Thymus (tissue), 14 donors: ENCODE measurements at places on chromosomes 16 and 17. TPM values are rescaled to one million over a fixed set of nuclear protein-coding genes. Genes with fewer than 3 reads are reported as not detected.

DNA sequence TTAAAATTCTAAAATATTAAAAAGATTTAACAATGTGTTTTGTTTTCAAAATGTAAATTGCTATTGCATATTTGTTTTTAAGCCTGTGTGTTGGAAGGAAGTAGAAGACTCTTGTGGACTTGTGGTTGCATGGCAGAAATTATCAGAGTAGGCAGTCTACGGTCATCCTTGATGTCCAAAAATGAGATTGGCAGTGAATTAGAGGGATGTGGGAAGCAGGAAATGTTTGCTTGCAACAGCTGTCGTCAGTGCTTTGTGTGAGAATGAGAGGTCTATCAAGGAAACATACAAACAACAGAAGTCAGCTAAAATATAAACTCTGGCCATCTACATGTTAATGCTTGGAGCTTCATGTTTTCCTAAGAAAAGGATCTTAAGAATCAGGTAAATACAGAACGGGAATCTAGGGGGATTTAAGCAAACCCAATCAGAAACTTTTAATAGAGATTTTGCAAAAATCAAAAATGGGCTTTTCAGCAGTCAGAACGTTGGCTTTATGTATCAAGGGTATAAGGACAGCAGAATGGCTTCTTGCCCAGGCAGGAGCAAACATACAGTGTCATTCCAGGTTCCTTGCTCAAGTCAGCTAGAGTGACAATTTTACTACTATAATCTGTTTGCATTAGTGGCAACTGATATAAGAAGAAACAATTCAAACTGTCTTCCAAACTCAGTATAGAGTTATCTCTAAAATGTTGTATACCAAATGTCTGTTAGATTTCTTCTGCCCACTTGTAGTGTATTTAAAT lies 196.7 kb downstream of the CYB561 start:
- H3K4me3 ChIP-seq = no peak overlapping the region
- no peaks in the 10 kb centered on the region for H3K36me3 ChIP-seq
- H3K4me1 ChIP-seq = no peaks in the 10 kb centered on the region
- no peaks in the 10 kb centered on the region for H3K27me3 ChIP-seq
- no peak overlapping the region for H3K27ac ChIP-seq

DNA sequence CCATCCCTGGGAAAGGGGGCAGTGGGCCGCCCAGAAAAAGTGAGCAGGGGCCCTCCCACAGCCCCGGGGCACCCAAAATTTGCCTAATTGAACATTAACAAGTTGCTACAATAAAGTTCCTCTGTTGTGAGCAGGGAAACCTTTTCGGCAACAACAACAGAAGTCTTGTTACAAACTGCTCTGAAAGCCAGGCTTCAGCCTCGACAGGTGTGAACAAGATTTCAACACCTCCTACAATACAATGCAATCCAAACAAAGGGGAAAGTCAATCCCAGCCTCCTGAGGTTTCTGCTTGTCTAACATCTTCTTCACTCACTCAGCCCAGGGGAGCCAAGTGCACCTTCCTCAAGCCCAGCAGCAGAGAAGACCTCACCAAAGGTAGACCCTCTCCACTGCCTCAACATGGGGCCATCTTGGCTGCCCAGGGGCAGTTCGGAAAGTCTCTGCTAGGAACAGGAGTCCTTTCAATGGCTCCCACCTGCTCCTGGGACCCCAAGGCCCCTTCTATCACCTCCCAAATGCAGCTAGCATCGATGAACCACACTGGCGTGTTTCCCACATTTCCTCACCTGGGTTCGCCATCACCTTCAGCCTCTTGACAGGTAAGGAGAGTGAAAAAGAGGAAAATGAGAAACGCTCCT lies 19.1 kb downstream of the ZFHX3 start:
- DNase-seq = no peak
- H3K27ac ChIP-seq = no peak overlapping the region
- peaks cover 20% of the 10 kb centered on the region for H3K4me1 ChIP-seq

The KCNAB3 gene
- 1.2 TPM for total RNA-seq

DNA sequence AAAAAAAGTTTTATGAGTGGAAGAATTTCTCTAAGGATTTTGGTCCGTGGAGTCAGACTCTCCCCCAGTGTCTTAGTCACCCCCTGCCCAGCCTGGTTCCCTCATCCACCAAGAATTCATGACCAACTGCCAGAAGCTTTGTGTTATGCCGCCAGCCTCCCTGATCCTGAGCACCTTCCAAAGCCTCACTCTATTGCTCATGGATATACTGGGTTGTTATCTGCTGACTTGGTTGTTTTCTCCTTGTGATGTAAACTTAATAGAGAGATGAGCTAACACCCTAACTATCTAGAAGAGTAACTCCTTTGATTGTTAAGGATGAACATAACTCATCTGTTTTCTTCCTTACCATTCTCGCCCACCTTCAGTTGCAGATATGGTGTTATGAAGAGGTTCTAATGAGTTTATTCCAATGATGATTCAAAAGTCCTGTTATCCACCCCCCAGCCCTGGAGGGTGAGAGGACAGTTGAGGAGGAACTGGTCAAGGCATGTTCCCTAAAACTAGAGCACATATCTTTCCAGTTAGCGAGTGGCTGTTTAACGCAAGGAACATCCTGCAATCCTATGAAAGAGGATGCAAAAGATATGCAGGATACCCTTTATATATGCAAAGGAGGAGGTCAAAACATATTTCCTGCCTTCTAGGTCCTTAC lies 1.5 kb upstream of the PSMD3 start:
- peaks cover 14% of the 10 kb centered on the region for H3K4me1 ChIP-seq
- no peak overlapping the region for H3K4me3 ChIP-seq
- H3K27me3 ChIP-seq = no peaks in the 10 kb centered on the region
- H3K27ac ChIP-seq = peak overlapping the region; percentile 68
- H3K36me3 ChIP-seq = peaks cover 2% of the 10 kb centered on the region

The VWA3A gene
- 0.09 TPM for total RNA-seq

DNA sequence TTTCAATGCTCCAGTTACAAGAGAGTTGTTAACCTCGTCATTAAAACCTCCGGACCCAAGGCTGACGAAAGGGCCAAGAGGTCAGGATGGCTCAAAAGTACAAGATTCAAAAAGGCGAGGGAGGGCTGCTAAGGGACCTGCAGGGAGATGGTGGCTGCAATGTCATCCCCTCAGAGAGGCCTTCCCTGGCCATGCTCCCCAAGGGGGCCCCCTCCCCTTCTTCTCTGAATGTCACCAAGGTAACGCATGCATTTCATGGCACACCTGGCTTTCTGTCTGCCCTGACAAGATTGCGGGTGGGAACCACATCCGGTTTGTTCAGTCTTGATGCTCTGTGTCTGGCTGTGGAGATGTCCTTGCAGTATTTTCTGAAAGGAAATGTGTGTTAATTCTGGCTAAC lies 89.9 kb downstream of the C16orf78 start:
- H3K27me3 ChIP-seq = no peaks in the 10 kb centered on the region
- peak overlapping the region; percentile 95 for H3K27ac ChIP-seq
- peaks cover 62% of the 10 kb centered on the region for H3K4me1 ChIP-seq
- peak overlapping the region; percentile 10 for H3K4me3 ChIP-seq
- DNase-seq = peak; percentile 96

The HNF1B gene
- 0.05 TPM for total RNA-seq

DNA sequence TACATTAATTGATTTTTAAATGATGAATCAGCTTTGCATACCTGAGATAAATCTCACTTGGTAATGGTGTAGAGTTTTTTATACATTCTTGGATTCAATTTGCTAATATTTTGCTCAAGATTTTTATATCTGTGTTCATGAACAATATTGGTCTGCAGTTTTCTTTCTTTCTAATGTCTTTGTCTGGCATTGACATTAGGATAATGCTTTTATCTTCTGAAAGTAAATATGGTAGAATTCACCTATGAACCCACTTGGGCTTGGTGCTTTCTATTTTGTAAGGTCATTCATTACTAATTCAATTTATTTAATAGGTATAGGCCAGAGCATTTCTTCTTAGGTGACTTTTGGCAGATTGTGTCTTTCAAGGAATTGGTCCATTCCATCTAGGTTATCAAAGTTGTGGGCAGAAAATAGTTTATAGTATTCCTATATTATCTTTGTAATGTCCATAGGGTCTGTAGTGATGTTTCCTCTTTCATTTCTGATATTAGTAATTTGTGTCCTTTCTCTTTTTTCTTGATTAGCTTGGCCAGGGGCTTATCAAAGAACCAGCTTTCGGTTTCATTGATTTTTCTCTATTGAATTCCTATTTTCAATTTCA lies 45.6 kb downstream of the NACA2 start:
- H3K27ac ChIP-seq = no peak overlapping the region
- H3K4me3 ChIP-seq = no peak overlapping the region
- H3K4me1 ChIP-seq = no peaks in the 10 kb centered on the region
- peaks cover 6% of the 10 kb centered on the region for H3K27me3 ChIP-seq

- H3K4me1 ChIP-seq = peaks cover 28% of the 10 kb centered on the region
- H3K27me3 ChIP-seq = no peaks in the 10 kb centered on the region
- DNase-seq = peak; percentile 39
Observed at GRCh38 chr16:74667255-74667700, 601 bp upstream of the RFWD3 start.

The SLC7A6OS gene
- total RNA-seq = 19.4 TPM

The RDM1 gene
- total RNA-seq = 5.7 TPM

- no peaks in the 10 kb centered on the region for H3K4me1 ChIP-seq
- H3K27me3 ChIP-seq = no peaks in the 10 kb centered on the region
- H3K4me3 ChIP-seq = no peak overlapping the region
- DNase-seq = no peak
Observed at GRCh38 chr16:58063377-58064076, 38.0 kb downstream of the MMP15 start.

- no peak overlapping the region for H3K4me3 ChIP-seq
- DNase-seq = no peak
- H3K36me3 ChIP-seq = no peaks in the 10 kb centered on the region
Observed at GRCh38 chr16:21235199-21235585, 1.7 kb downstream of the ANKS4B start.

DNA sequence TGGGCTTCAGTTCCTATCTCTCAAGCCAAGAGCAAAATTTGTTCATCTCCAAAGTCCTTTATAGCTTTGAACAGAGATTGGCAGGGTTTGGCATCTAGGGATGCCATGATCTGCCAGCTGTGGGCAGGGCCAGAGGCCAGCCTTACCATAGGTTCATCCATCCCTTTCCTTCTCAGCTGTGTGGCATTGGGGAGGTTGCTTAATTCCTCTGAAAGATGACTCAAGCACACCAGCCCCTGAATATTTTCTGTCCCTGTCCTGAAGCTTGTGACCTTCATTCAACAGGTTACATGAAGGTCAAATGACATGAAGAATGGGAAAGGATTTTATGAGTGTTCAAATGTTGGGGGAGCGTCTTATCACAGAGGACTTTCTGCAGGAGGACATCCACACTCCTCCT lies 3.4 kb downstream of the MT1G start:
- no peak overlapping the region for H3K4me3 ChIP-seq
- H3K36me3 ChIP-seq = no peaks in the 10 kb centered on the region
- H3K27ac ChIP-seq = no peak overlapping the region
- H3K27me3 ChIP-seq = peaks cover 58% of the 10 kb centered on the region

DNA sequence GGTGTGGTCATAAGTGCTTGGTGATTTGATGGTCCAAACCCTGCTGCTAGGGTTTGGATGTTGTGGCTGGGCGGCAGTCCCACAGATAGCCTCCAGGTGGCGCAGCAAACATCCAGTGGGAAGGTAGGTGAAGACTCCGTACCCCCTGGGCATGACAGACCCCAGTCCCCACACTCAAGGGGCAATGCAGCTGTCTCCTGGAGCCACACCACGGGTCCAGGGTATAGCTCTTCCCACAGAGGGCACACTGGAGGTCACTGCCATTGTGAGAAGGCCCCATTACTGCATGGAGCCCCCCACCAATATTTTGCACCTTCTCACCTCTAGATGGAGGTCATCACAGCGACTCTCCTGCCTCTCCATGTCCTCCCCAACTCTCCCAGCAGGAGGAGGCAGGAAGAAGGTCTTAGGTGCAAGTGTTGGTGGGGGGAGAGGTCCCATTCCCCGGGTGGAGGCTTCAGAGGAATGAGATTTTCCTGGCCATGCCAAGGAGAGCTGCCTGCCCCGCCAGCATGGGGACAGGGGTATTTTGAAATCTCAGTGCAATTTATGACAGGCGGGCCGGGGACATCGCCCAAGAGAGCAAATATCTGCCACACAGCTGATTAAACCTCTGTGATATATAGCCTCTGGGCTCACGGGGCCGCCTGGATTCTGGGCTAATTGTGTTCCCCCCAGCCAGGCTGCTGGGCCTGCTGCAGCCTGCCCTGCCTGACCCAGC lies 17.1 kb upstream of the C17orf113 start:
- no peaks in the 10 kb centered on the region for H3K36me3 ChIP-seq
- no peaks in the 10 kb centered on the region for H3K27me3 ChIP-seq
- H3K4me1 ChIP-seq = peaks cover 27% of the 10 kb centered on the region
- H3K4me3 ChIP-seq = no peak overlapping the region

DNA sequence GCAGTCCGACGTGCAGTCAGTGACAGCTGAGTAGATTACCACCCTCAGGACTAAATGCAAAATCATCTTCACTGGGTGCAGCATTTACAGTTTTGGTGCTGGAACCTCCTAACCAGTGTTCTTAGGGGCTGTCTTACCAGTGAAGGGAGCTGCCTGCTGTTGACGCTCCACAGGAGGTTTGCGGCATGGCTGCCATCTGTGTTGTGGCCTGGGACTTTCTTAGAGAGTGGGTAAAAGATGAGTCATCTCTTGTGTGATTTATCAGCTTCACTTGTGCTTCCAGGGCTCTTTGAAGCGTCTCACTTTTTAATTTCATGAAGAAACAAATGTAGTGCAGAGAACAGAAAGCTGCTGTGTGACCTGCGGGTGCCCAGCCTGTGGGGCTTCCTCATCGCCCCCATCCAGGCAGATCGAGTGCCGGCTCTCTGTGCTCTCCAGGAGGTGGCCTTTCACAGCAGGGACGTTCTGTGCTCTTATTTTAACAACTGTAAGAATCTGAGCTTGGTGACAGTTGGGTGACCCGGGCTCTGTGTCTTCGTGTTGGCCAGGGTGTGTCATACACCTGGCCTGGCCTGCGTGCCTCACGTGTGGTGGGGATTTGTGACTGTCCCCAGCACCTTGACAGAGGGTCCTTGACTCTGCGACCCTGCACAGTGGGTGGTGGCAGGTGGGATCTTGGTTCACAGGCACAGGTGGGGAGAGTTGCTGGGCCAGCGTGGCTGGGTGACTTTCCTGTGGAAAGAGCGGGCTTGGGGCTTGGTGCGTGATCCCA lies 24.3 kb upstream of the ZNF750 start:
- H3K4me3 ChIP-seq = peak overlapping the region; percentile 17
- peak overlapping the region; percentile 76 for H3K27ac ChIP-seq
- peaks cover 9% of the 10 kb centered on the region for H3K27me3 ChIP-seq
- H3K4me1 ChIP-seq = peaks cover 58% of the 10 kb centered on the region
- peaks cover 5% of the 10 kb centered on the region for H3K36me3 ChIP-seq

DNA sequence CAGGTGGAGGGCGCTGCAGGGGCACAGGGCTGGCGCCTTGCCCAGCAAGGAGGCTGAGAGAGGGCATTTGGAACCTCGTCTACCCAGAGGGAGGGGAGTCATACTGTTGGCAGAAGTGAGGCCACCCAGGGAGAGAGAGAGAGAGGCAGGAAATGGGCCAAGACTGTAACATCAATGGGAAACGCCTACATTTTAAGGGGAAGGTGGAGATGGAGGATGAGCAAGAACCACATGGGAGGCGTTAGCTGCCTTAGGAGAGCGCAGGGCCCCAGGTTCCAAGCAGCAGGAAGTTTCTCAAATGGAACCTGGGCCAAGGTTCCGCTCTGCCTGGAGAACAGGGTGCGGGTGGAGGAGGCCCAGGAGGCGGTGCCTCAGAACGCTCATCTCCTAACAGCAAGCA lies 2.7 kb upstream of the WFDC1 start:
- H3K4me1 ChIP-seq = no peaks in the 10 kb centered on the region
- no peaks in the 10 kb centered on the region for H3K36me3 ChIP-seq
- no peak overlapping the region for H3K4me3 ChIP-seq
- DNase-seq = no peak
- H3K27me3 ChIP-seq = peaks cover 31% of the 10 kb centered on the region
- no peak overlapping the region for H3K27ac ChIP-seq

- no peak overlapping the region for H3K27ac ChIP-seq
- peaks cover 4% of the 10 kb centered on the region for H3K4me1 ChIP-seq
- peaks cover 33% of the 10 kb centered on the region for H3K36me3 ChIP-seq
- no peak for DNase-seq
- H3K4me3 ChIP-seq = no peak overlapping the region
Observed at GRCh38 chr17:37410357-37410756, 3.7 kb downstream of the TADA2A start.

The WNT9B gene
- total RNA-seq = 0.05 TPM
